ENCODE measurements at places on chromosomes 6 and 20.

DNA sequence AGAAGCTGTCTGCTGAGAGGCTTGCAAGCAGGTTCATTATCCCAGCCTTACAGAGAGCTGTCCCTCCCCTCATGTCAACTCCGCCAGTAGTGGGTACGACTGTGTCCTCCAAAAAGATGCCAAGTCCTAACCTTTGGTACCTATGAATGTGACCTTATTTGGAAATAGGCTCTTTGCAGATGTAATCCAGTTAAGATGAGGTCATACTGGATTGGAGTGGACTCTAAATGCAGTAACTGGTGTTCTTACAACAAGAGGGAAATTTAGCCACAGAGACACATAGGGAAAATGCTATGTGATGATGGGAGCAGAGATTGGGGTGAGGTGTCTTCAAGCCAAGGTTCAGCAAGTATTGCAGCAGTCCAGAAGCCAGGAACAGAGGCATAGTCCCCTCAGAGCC, 90.8 kb upstream of the FOXP4 start:
- no peak for DNase-seq

DNA sequence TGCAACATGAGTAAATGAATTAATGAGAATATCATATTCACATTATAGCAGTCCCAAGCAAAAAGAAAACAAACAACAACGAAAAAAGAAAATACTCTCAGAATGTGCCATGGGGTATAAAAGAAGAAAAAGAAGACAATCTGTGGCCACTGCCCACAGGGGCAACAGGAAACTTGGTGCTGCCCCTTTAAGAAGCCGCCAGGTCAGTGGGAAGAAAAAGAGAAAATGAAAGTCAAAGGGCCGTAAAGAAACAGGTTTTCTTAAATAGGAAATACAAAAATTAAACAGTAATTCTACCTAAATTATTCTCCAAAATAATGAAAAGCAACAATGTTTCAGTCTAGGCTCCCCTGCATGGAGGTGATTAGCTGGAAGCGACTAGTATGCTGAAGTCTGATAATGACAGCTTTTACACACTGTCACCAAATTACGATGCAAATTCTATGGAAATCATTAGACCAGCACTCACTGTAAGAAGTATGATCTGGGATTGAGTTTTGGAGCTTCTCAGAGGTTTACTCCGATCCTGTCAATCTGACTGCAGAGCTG, 23.6 kb downstream of the GMDS start:
- no peak for DNase-seq

- DNase-seq = no peak
These were observed 11.2 kb upstream of the SRXN1 start for GRCh38 chr20:664151-664550.

DNA sequence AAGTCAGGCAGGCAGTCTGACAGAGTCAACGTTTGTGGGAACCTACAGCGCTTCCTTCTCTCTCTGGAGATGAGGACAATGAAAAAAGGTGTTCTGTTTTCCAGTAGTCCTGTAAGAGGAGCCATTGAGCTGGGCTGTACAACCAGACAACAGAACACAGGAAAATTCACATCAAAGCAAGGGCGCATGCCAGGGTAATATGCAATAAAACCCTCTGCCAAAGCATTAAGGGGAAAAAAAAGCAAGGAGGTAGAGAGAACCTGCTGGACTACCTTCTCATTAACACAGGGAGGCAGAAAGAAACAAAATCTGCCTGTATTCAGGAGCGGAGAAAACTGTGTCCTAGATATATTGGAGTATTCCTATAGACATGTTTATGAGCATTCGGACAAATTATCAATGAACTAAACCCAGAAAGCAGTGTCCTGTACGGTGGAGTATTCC, 1.3 kb downstream of the RNF24 start:
- DNase-seq = no peak

DNA sequence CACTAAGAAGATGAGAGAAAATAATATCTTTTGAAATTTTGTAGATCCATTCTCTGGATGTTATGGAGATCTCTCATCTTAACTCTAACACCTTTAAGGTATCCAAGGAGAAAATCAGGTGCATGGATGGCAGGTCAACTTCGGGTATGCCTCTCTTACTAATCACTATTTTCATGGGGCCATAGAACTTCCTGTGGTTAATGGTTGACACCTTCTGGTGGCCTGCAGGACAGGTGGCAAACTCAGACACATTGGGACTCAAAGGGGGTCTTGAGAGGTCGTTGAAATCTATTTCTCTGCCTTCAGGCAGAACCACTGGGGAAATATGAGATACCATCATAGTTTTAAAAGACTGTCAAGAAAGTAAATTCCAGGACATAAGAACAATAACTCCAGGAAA, 76.5 kb downstream of the ADAT2 start:
- no peak for DNase-seq

- no peak for DNase-seq
These were observed 53.3 kb downstream of the TRAM2 start for GRCh38 chr6:52523378-52524142.

- no peak for DNase-seq
These were observed 339.1 kb downstream of the UTRN start for GRCh38 chr6:144624246-144624645.

- no peak for DNase-seq
These were observed 2.7 kb upstream of the ID1 start for GRCh38 chr20:31602431-31602778.

- no peak for DNase-seq
These were observed 95.3 kb downstream of the CDKAL1 start for GRCh38 chr6:20629509-20629908.

GRCh38 chr20:38805502-38805957, at the start of gene PPP1R16B:
PPP1R16B (plus strand) TSS chr20:38805697; CDS start chr20:38835926, 30,229 bp downstream.
- DNase-seq = peak; percentile 65

DNA sequence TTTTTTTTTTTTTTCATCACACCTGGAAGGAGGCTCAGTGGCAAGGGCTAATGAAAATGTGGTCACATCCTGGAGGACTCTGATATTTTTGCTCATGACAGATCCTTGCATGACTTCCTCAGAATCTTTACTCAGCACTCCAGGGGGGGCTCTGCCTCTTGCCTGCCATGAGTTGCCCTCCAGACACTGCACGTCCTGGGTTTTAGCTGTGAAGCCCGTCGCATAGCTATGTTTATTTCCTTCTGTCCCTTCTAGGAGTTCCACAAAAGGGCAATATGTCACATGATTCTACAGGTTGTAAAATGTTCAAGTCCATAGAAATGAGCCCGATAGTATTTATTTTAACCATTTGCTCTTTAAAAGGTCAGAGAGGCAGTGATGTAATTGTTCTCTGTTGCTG, 18.2 kb downstream of the MAS1 start:
- no peak for DNase-seq

GRCh38 chr6:82893889-82894652, 171.6 kb downstream of the UBE3D start:
- DNase-seq = no peak

DNA sequence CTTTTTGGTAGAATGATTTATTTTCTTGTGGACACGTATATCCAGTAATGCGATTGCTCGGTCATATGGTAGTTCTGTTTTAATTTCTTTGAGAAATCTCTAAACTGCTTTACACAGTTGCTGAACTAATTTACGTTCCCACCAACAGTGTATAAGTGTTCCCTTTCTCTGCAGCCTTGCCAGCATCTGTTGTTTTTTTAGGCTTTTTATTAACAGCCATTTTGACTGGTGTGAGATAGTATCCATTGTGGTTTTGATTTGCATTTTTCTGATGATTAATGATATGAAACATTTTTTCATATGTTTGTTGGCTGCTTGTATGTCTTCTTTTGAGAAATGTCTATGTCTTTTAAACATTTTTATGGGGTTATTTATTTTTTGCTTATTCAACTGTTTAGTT, 196.7 kb downstream of the MOXD1 start:
- DNase-seq = no peak

DNA sequence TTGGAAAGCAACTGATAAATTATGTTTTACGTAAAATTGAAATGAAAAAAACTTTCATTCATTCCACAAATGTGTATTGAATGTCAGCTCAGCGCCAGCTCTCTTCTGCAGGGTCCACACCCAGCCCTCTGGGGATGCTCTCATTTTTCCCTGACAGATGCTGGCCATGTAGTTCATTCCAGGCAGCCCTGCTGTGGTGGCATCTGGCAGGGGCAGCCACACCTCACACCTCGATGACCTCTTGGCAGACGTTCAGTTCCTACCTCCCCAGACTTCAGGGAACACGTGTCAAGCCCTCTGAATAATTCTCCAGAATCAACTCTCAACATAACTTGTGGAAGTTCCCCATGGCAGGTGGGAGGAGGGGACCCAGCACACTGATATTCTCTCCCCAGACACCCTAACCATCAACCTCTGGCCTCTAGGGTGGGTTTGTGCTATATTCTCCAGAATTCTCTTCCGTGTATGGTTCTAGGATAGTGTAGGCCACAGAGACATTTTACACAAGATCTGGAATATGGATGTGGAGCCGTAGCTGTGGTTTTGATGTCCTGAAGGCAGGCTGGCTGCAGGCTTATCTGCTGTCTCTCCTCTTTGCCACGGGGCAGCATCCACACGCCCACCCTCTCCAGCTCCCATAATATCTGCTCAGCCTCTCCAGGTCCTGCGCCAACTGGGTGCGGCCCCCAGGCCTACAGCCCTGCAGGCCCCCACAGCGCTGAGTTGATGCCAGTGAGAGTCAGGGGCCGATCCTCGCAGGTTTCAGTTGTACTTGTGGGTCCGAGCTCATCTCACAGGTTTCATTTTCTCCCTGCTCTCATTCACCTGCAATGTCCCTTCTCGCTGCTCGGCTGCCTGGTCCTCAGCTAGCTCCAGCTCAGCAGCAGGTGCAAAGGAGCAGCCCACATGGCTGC, 175.8 kb upstream of the ARID1B start:
- DNase-seq = no peak

DNA sequence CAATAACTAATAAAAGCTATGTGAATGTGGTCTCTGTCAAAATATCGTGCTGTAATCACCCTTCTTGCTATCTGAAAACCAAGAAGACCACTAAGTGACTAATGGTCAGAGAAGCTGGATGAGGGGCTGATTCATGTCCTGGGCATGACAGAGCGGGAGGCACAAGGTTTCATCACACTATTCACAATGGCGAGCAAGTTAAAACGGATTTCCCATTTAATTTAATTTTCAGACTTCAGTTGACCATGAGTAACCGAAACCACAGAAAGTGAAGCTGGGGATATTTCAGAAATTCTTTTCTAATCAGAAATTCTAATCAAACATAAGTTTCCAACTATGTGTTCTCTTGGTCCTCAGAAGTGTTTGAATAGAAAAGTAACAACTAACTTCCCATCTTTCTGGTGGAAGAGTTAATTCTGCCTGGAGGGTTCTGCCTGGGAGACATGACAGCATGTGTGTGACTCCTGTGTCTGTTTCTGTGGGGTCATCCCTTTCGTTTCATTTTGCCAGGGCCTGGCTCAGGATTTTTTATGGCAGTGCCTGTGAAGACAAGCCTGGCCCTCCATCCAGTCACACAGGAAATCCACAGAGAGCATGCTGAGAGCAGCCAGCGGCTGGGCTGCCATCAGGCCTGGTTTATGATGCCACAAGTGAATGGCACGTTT, 98.9 kb downstream of the FAM120B start:
- no peak for DNase-seq

DNA sequence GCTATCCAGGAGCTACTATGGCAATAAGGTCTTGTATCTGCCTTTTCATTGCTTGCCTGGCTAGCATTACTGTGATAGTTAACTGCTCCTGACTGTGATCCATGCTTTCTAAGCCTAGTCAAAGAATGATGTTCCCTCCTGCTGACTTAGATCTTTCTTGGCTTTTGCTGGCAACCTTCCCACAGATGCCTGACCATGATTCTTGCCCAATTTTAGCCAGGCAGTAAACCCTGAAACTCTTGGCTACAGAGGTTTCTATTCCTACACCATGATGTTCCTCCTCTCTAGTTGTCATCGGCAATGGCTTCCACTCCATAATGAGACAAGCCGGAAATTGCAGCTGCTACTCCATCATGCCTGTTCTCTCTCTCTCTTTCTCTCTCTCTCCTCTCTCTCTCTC, 238.1 kb downstream of the HAO1 start:
- no peak for DNase-seq

DNA sequence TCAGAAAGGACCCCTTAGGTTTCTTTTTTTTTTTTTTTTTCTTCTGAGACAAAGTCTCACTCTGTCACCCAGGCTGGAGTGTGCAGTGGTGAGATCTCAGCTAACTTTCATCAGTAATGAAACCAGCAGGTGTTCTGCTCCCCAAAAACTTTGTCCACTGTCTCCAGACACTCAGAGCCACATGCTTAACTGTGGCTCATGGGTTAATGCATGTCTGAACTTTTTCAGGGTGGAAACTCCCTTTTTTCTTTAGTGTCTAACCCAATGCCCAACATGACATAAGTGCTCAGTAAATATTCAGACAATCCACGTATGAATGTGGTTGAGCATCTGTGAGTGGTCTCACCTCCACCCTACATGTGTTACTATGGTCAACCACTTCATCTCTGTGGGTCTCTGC, 45.4 kb downstream of the MYB start:
- no peak for DNase-seq

- no peak for DNase-seq
These were observed 219.8 kb upstream of the EPHA7 start for GRCh38 chr6:93639126-93639525.

GRCh38 chr6:18350271-18350670, 36.9 kb upstream of the RNF144B start:
- no peak for DNase-seq

GRCh38 chr6:129494099-129494498, 215.9 kb downstream of the ARHGAP18 start:
- DNase-seq = no peak

DNA sequence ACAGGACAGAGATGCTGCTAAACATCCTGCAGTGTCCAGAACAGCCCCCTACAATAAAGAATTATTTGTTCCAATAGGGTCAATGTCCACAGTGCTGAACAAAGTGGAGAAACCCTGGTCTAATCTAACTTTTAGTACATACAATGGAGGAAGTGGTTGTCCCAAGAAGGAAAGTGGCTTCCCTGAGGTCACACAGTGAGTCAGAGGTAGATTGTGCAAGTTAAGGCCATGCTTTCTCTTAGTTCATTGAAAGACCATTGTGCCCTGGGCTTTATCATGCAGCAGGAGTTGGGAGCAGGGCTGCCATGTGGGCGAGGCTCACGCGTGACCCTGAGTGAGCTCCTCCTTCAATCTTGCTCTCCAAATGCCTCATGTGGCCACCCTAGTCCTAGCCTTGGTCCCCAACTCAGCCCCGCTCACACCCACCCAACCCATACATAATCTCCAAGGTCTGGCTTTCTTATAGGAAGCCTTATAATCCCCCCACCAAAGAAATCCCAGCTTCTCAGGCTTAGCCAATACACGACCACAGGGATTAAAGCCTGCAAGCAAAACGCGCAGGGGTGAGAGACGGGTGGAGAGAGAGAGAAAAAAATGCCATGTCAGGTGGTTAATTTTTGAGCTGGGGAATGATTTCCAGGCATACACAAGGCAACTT, 19.9 kb downstream of the SLC13A3 start:
- DNase-seq = no peak

- DNase-seq = no peak
These were observed 60.8 kb upstream of the SSTR4 start for GRCh38 chr20:22974354-22974753.

Data from activated CD8-positive, alpha-beta memory T cell treated with anti-CD3 and anti-CD28 coated beads for 1 hour (primary cell).